ENCODE measurements at places on chromosomes 12 and 14.

- DNase-seq, result no peak
Observed at GRCh38 chr12:51917746-51918453, 10.6 kb downstream of the ACVRL1 start.

DNA sequence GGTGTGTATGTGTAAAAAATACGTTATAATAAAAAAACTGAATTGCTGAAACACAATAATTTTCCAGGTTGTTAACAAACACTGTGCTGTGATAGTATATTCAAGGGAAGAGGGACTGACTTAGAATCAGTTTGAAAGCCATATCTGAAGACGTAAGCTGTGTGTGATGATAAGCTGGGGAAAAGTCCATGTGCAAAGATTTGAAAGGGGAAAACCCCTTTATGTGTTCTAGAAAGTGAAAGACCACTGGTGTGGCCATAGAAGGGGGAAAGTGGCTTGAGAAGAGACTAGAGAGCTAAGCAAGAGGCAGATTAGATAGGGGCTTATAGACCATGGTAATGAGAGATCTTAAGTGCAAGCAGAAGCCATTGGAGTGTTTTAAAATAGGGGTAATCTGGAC is 195.9 kb upstream of the GZMB start:
- DNase-seq, result no peak

DNA sequence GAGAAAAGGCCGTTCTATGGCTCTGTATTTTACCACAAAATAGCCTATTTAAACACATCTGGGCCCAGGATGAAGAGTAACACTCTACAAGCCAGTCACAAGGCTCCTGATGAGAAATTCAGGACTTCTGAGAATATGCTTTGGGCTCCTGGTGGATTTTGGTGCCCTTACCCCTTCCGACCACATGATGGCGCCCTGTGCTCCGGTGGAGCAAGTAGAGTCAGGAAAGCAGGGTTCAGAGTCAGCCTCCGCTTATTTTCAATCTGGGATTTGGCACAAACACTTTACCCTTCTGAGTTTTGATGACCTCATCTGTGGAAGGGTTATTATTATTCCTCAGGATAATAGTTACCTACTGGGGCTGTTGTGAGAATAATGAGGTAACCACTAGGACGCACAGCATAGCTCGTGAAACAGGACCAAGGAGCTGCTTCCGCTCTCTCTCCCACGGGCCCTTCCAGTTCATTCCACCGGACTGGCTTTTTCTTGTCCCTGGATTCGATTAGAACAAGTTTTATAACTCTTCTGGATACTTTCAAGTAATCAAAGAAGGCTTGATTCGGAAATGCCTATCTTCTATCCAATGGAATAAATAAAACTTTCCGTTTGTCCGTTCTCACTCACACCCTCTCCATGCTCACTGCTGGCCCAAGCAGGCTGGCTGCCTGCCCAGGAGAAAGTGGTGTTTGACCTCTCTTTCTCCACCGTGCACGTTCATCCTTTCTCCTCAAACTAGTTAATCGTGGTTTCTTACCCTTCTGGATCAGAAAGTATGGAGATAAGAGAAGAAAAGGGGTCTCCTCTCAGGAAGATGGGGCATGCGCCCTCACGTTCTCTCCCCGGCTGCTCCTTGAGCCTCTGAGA is 104.6 kb downstream of the GALC start:
- DNase-seq, result no peak

GRCh38 chr14:93643127-93643526 is 145.2 kb downstream of the PRIMA1 start:
- DNase-seq, result no peak

- peak; percentile 84 for DNase-seq
Observed at GRCh38 chr12:54993181-54993835, 8.7 kb upstream of the TESPA1 start.

All from Ammon's horn (tissue), 1 donor.